CD4-positive, alpha-beta T cell (primary cell): ENCODE measurements at places on chromosomes 12 and 14.

GRCh38 chr12:3520168-3520567 is 29.2 kb downstream of the PRMT8 start:
- DNase-seq, result no peak
- no peak overlapping the region for H3K27ac ChIP-seq
- H3K36me3 ChIP-seq, result no peaks in the 10 kb centered on the region
- H3K27me3 ChIP-seq, result no peaks in the 10 kb centered on the region

GRCh38 chr12:26937443-26937862 is 328 bp downstream of the INTS13 start:
- H3K36me3 ChIP-seq, result peaks cover 2% of the 10 kb centered on the region
- peaks cover 22% of the 10 kb centered on the region for H3K4me1 ChIP-seq
- no peaks in the 10 kb centered on the region for H3K27me3 ChIP-seq
- peak overlapping the region; percentile 94 for H3K27ac ChIP-seq

- H3K36me3 ChIP-seq, result no peaks in the 10 kb centered on the region
- no peak for DNase-seq
- H3K27ac ChIP-seq, result no peak overlapping the region
- H3K27me3 ChIP-seq, result no peaks in the 10 kb centered on the region
- H3K4me1 ChIP-seq, result no peaks in the 10 kb centered on the region
Observed at GRCh38 chr12:92073094-92073493, 72.6 kb downstream of the BTG1 start.

- H3K4me1 ChIP-seq, result no peaks in the 10 kb centered on the region
- H3K36me3 ChIP-seq, result no peaks in the 10 kb centered on the region
- no peak overlapping the region for H3K4me3 ChIP-seq
- DNase-seq, result no peak
- H3K27me3 ChIP-seq, result no peaks in the 10 kb centered on the region
- no peak overlapping the region for H3K27ac ChIP-seq
Observed at GRCh38 chr14:105733081-105734065, 207.0 kb downstream of the TMEM121 start.

DNA sequence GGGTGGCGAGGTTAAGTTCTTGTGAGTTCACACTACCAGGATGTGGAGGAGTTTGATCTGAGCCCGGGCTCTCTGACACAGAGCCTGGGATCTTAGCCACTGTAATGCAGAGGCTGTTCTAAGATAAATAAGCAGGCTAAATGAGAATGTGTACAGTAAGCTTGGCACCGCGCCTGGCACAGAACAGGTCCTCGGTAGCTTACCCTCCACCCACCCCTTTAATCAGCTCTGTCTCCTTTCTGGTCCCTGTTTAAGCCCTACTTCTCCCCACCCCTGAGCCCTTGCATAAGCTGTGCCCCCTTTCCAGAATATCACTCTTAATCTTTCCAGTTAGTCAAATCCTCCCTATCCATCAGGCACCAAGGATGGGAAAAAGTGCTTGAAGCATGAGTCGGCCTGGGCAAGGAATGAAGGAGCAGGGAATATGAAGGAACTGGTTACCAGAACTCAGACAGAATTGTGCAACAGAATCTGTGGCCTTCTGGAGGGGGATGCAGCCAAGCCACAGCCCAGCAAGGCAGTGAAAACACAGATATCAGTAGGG is 32.8 kb upstream of the CMKLR1 start:
- no peak overlapping the region for H3K27ac ChIP-seq
- DNase-seq, result no peak
- H3K27me3 ChIP-seq, result no peaks in the 10 kb centered on the region
- H3K4me1 ChIP-seq, result no peaks in the 10 kb centered on the region
- H3K4me3 ChIP-seq, result no peak overlapping the region

DNA sequence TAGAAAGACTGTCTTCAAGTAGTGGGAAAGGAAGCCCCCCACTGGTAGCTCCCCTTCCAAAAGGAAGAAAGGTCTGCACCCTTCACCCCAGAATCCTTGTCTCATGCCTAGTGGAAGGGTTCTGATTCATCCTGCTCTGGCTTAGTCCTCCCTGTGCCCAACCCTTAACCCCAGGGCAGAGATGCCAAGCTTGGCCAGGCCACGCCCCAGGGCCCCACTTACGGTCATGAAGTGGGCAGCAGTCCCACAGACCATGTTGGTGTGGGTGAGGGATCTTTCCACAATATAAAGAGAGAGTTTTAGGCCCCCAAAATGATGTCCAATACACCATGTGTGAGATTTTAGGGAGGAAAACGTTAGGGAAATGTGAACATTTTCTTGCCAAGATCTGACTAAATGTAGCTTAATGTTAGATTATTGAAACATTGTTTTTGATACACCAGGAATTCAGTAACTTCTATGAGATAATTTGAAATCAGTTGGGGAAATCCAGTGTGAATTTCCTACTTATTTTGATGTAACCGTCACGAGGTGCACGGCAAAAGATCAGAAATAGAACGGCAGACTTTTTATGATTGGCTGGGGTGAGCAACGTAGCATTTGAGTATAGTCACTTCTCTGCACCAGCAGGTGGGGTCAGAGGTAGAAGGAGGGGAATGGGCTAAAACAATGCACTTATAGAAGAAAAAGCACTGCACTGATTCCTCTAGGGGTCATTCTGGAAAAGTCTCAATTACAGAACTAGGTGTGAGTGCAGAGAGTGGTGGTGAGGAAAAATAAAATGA is 8.2 kb upstream of the SSPN start:
- H3K27me3 ChIP-seq, result peaks cover 4% of the 10 kb centered on the region
- no peak overlapping the region for H3K4me3 ChIP-seq
- no peaks in the 10 kb centered on the region for H3K4me1 ChIP-seq
- no peak overlapping the region for H3K27ac ChIP-seq
- H3K36me3 ChIP-seq, result no peaks in the 10 kb centered on the region

GRCh38 chr12:56518570-56518969 is 3.0 kb upstream of the RBMS2 start:
- no peak for DNase-seq
- peaks cover 20% of the 10 kb centered on the region for H3K4me1 ChIP-seq
- H3K36me3 ChIP-seq, result no peaks in the 10 kb centered on the region
- H3K27me3 ChIP-seq, result no peaks in the 10 kb centered on the region
- no peak overlapping the region for H3K27ac ChIP-seq

- H3K4me3 ChIP-seq, result no peak overlapping the region
- H3K27ac ChIP-seq, result peak overlapping the region; percentile 85
- no peaks in the 10 kb centered on the region for H3K27me3 ChIP-seq
Observed at GRCh38 chr14:100108840-100109593, 43.8 kb downstream of the EVL start.

DNA sequence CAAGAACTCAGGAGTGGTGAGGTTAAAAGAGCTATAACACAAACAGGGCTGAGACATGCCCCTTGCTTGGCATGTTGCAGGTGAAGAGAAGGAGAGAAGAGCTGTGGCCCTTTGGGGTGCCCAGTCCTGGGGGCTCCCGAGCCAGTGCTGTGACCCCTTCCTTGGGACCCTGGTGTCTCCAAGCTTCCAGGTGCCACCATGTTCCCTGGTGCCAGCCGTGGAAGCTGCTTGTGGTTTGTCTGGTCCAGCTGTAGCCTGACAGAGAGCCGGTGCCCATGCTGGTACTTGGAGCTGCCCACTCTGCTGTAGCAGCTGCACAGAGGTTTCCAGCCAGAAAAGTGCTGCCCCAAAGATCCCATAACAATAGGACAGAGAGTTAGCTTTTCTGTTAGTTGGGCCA is 159.2 kb upstream of the SLC38A2 start:
- H3K36me3 ChIP-seq, result no peaks in the 10 kb centered on the region
- no peaks in the 10 kb centered on the region for H3K4me1 ChIP-seq
- H3K4me3 ChIP-seq, result no peak overlapping the region
- DNase-seq, result no peak

DNA sequence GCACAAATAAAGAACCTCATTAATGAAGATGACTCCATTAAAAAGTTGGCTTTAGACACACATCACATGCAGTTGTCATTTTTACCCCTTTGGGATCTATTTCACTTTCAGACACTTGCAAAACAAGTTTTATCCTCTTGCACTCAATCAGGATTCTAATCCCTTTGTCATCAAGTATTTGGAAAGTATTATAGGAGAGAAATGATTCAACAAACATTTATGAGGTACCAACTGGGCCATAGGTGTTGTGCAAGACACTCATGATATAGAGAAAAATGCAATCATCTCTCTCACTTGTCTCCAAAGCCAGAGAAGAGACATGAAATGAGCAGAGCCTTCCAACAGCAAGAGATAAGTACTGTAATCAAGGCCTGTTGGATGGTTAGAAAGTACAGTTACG is 327.7 kb downstream of the RMST start:
- no peaks in the 10 kb centered on the region for H3K36me3 ChIP-seq
- H3K27me3 ChIP-seq, result no peaks in the 10 kb centered on the region
- no peaks in the 10 kb centered on the region for H3K4me1 ChIP-seq
- H3K27ac ChIP-seq, result no peak overlapping the region
- DNase-seq, result no peak

GRCh38 chr14:83556746-83557453 is 1973.0 kb upstream of the FLRT2 start:
- no peak for DNase-seq
- H3K36me3 ChIP-seq, result no peaks in the 10 kb centered on the region
- H3K27me3 ChIP-seq, result no peaks in the 10 kb centered on the region
- no peak overlapping the region for H3K4me3 ChIP-seq
